NT2/D1 (cell line): ENCODE measurements at places on chromosomes 3 and 15.

- peak; percentile 33 for DNase-seq
Observed at GRCh38 chr3:119034256-119035013, at the start of gene IGSF11. Gene IGSF11, minus strand, starts transcription at chr3:119034846. Its CDS starts 264 bp downstream, at chr3:119034582.

DNA sequence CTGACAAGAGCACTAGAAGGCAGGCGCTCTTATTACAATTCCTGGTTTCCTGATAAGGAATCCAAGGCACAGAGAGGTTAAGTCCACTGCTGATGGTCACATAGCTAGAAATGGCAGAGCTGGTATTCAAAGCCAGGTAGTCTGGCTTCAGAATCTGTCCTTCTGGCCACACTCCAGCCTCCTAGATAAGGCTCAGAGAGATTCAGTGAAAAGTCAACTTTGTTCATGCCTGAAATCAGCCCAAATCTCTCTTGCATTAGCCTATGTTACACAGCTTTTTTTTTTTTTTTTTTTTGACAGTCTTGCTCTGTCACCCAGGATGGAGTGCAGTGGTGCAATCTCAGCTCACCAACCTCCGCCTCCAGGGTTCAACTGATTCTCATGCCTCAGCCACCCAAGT is 21.1 kb upstream of the CMTM8 start:
- no peak for DNase-seq

- no peak for DNase-seq
Observed at GRCh38 chr3:140078940-140079339, 144.0 kb downstream of the CLSTN2 start.

DNA sequence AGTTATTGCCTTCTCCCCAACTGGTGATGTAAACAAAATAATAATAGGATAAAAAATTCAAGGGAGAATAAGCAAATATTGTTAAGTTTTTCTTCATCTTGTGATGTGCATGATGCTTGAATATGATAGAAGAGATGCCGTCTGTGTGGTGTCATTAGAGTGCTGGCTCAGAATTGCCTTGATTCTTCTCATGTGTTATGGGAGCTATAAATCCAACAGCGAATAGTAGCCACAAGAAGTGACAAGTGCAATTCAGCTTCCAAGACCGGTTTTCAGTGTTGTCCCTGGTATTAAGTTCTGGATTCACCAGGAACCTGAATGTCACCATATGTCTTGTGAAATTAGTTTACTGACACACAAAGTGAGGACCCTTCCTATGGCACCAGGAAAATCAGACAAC is 547.0 kb downstream of the NSUN3 start:
- no peak for DNase-seq

GRCh38 chr15:71290002-71290401 is 174.7 kb downstream of the THSD4 start:
- no peak for DNase-seq

- no peak for DNase-seq
Observed at GRCh38 chr3:119536757-119537156, 22.7 kb downstream of the CD80 start.

DNA sequence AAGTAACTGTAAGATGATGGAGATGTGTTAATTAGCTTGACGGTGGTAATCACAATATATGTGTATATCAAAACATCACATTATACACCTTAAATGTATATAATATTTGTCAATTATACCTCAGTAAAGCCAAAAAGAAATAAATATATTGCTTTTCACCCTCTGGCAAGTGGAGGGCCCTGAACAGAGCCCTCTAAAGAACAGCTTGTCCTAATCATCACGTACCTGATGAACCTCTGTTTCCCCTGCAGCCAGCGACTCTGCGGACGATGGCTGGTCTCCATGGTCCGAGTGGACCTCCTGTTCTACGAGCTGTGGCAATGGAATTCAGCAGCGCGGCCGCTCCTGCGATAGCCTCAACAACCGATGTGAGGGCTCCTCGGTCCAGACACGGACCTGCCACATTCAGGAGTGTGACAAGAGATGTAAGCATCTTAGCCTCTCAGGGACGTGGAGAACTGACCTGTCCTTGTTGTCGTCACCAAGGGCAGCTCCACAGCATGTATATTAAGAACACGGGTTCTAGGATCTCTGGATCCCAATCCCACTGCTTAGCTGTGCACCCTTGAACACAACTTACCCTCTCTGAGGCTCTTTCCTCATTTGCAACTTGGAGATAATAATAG is 6.3 kb downstream of the THBS1 start:
- no peak for DNase-seq

DNA sequence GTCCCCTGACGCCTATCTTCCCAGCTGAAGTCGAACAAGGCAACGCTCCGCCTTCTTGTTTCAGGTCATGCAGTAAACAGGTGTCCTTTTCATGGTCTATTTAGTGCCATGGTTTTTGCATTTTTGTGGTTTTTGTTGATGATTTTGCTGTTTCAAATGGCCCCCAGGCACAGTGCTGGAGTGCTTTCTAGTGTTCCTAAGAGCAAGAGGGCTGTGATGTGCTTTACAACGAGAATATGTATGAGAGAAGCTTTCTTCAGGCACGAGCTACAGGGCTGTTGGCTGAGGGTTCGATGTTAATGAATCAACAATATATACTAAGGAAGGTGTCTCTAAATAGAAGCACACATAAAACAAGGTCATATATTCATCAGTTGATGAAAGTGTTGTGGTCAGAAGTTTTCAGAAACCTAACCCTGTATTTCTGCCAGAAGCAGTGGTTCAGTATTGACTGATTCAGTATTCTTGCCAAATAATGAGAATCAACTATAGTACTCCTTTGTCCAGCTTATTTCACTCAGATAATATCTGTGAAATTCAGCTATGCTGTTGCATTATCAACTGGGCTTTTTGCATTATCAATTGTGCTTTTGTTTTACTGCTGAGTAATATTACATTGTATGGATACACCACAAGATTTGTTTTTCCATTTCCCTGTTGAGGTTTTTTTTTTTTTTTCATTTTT is 18.5 kb downstream of the LIMD1 start:
- DNase-seq: no peak

DNA sequence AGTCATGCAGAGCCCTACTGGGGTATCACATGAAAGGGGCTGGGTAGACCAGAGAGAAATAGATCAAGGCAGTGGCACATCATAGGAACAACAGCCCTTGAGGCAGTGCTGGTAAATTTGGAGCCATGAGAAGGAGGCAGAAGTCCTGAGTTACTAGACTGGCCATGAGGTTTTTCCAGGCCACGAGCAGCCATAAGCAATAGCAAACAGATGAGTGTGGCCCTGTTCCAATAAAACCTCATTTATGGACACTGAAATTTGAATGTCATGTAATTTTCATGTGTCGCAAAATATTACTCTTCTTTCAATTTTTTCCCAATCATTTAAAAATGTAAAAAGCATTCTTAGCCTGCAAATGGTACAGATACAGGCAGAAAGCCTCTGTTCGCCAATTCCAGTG is 28.1 kb upstream of the LRRN1 start:
- no peak for DNase-seq

DNA sequence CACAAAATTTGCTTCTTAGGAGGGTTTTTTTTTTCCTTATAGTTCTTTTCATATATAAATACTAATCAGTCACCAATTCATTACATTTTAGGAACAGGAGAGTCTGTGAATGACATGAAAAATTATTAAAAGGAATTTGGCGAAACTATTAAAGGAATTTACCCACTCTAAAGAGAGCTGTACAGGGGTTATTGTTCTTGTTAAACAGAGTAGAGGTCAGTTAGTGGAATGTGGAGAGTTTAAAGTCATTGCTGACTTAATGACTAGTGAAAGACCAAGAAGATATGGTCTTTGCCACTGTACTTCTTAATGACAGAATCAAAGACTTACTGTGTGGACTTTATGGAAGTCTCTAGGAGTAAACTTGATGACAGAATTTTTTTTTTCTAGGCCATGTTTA is 333.6 kb upstream of the C2CD4B start:
- no peak for DNase-seq

DNA sequence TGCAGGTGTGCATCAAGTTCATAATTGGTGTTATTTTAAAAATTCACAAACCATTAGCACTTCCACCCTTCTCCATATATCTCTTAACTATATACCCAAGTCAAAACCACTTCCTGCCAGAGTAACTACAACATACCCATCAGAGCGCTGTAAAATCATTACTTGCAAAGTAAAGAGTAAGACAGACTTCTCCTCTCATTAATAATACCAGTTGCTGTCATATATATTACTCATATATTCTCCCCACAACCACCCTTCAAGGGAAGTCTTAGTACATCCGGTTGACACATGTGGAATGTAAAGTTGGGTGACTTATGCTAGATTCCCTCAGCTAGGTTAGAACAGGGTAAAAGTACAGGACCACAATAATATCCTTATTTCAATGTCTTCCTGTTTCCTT is 5.6 kb downstream of the TERC start:
- no peak for DNase-seq

GRCh38 chr3:152037953-152038352 is 164.5 kb downstream of the SUCNR1 start:
- DNase-seq: no peak

DNA sequence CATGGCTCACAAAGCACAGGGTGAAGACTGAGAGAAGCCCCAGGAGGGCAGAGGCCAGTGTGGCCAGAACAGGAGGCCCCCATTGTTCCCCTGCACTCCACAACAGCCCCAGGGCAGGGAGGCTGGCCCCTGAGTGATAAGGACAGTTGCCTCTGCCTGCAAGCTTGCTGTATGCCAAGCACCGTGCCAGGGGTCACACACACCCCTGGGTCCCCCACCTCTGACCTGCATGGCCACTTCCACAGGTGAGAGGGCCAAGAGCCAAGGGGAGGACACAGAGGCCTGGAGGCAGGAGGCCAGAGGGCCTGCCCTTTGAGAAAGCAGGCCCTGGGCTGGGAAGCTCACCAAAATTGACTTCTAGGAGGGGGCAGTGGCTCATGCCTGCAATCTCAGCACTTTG is 23.7 kb downstream of the ATRIP start:
- DNase-seq: no peak

DNA sequence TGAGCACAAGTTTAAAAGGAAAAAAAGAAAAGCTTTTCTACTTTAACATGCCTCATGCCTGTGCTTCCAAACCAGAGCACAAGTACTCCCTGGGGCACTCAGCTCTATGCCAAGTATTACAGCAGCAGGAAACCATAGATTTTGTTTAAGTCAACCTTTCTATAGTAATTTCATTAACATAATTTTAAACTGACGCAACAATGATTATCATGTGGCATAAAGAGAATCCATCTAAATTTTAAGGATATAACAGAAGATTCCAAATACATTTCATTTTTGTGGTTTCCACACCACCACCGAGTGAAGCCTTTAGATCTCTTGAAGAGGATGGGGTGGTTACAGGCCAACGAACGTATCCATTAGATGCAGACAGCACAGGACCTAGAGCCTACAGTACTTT is 112.1 kb downstream of the TNIK start:
- DNase-seq: no peak

DNA sequence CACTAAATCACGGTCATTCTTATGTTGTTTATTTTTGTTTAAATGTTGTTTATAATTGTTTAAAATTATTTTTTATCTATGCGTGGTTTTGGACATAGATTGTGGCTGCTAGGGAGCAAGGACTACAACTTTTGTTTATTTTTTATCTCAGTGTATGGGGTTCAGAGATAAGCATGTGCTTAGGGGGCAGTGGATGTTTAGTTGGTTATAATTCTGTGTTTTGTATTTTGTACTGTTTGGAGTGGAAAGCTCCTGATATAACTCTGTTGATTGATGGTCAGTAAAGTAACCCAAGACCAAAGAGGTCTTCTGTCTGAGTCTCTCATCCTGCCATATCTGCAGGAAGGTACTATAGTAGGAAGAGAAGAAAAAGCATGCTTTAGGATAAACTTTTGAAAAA is 36.5 kb upstream of the NPHP3 start:
- DNase-seq: no peak

- DNase-seq: no peak
Observed at GRCh38 chr3:38370861-38371260, 24.3 kb downstream of the XYLB start.

GRCh38 chr3:5080779-5081550 is 41.1 kb upstream of the ARL8B start:
- no peak for DNase-seq

- DNase-seq: no peak
Observed at GRCh38 chr15:99438691-99439523, 126.9 kb upstream of the MEF2A start.

DNA sequence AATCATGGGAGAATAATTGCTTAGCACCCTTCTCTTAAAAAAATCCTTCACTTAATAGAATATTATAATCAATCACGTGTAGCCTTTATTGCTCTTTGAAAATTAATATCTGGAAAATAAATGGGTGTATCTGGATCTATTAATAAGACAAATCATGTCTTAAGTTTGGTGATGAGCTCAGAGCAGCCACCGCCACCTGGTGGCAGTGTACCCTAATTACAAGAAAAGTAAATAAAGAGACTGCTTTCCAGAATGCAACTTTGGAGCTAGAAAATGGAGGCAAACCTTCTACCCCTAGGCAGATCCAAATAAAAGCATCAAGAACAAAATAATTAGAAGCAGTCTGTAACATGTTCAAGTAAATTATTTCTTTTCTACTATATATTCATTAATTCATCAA is 43.5 kb downstream of the EPHB1 start:
- DNase-seq: no peak

- no peak for DNase-seq
Observed at GRCh38 chr15:40854161-40854560, 10.3 kb downstream of the SPINT1 start.

- DNase-seq: no peak
Observed at GRCh38 chr3:149460117-149460516, 14.4 kb upstream of the TM4SF4 start.

DNA sequence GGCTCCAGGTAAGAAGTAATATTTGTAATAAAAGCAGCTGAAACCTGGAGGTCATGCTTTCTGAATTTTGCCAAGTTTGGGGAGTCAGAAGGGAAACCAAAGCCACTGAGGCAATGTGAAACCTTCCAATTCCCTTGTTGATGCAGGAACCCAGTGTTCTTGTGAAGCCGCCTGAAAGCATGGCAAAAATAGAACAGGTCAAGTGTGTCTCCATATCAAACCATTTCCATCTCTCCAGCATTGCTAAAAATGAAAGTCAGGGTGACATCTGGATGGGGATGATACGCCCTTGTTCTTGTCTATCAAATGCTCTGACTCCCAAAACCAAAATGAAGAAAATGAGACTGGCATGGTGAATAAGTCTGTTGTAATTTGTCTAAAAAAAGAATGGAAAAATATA is 362.5 kb downstream of the VPS13C start:
- DNase-seq: no peak

DNA sequence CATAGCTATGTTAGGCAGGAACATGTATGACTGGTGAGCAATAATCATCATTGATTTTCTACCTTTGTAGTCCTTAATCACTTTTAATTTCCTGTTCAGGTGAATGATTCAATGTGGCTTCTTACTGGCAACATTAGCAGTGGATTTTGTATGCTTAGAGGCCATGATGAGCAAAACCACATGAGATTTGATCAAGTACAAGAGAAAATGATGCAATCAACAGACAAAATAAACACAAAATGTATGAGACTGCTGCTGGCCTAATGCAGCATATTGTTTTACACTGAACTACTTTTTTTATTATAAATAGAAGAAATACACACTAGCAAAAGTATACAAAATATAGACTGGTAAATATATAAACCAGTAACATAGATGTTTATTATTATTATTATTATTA is 47.5 kb upstream of the SI start:
- no peak for DNase-seq
